ENCODE measurements at places on chromosomes 3 and 15.

DNA sequence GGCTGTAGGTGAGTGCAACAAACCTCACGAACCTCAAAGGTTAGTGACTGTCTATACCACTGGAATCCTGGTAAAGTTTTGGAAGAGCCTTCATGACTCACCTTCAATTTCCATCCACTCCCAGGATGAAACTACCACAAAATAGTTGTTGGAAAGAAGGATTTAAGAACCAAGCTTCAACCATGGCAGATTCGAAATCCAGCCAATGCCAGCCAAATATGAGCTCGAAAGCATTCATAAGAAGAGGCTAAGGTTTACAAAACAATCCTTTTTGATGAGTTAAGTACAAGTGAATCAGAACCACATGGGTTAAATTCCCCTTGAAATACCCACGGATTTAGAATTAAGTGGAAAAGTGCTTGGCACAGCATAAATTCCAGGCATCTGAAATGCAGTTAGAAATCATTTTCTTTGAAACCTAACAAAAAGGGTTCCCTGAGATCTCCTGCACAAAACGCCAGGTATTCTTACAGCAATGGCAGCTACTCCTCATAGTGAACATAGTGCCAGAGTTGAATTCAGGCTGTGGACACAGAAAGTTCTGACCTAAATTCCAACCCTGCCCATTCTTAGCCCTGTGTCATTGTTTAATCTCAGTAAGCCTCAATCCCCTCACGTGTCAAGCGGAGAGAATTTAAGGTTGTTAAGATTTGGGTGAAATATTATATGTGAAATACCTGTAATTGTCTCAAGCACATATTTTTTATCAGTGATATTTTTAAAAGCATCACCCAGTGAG is 89.2 kb downstream of the FBN1 start:
- no peak for DNase-seq

DNA sequence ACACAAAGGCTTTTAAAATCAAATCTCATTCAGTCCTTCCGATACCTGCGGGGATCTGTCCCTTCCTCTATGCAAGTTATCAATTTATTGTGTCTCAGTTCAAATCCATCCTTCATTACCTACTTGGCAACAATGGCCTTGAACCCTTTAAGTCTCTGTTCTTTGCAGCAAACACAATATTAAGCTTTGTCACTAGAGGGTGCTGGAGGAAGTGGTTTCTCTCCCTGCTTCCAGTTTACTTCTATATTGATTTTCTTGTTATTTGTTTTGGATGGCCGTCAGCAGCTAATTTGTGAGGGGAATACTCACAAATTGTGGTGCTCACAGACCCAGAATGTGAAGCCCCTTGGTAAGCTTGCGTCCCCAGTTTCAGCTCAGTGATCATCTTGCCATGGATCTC is 278.3 kb downstream of the FGF12 start:
- no peak for DNase-seq

GRCh38 chr3:168312984-168313383 is 217.3 kb upstream of the GOLIM4 start:
- DNase-seq = no peak

GRCh38 chr3:23185861-23186260 is 17.3 kb upstream of the UBE2E2 start:
- DNase-seq = no peak

GRCh38 chr3:36124118-36124796 is 256.0 kb upstream of the STAC start:
- DNase-seq = no peak

- DNase-seq = no peak
These were observed 109.0 kb upstream of the TBL1XR1 start for GRCh38 chr3:177306252-177306651.

Data from activated B cell treated with CpG ODN at 0.5 μM for 24 hours (primary cell).